Stimulated activated CD8-positive, alpha-beta memory T cell treated with anti-CD3 and anti-CD28 coated beads, Interleukin-15, amount 100 ng/mL, for 24 hours (primary cell): ENCODE measurements at places on chromosomes 2 and 18.

DNA sequence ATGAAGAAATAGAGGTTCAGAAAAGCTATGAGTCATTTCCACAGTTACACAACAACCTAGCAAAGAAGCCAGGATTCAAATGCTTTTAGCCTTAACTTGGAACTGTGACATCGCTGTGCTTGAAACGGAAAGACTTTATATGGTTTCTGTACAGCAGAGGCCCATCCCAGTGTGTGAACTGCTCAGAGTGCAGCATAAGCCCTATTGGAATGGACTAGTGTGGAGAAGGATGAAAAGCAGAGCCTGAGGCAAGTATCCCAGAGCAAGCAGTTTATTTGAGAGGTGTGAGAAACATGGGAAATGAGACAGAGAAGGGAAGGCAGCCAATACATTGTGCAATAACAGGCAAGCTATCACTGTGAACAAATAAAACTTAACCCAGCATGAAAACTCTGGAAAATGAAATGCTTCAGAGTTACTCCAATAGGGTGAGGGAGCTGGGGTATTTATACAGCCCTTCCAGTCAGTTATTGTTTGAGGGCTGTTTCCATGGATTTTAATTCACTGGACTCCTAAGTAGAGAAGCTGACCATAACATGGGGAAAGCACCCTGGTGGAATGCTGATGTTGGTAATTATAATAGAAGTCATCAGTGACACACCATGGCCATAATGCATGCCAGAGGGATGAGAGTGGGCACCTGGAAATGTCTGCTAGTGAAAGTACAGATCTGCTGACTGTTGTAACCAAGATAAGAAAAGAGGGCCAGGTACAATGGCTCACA, 254.0 kb upstream of the POU3F3 start:
- no peak for DNase-seq

- DNase-seq: no peak
These were observed 155.1 kb downstream of the DYSF start for GRCh38 chr2:71608441-71608840.

DNA sequence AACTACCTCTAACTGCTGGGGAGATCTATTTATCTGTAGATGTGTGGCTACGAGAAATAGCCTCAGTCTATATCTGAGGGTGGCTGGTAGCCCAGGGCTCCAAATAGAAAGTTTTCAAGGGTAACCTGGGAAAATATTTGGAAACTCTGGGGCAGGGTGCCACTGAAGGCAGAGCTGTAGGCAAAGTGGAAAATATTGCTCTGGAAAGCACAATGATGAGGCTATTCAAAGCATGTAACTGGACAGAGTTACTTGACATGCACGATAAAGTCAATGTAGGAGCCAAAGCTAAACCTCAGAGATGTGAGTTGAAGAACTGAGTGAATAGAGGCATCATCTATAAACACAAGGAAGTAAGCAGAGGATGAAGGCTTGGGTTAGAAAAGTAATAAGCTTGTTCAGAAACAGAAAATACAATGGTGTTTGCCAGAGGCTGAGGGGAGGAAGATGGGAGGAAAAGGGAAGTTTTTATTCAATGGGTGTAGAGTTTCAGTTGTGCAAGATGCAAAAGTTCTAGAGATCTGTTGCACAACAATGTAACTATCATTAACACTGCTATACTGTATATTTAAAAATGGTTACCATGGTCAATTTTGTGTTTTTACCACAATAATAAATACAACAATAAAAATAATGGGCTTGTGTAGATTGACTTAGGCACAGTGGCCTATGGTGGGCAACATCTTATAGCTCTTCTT, 171.6 kb downstream of the MBD2 start:
- no peak for DNase-seq

DNA sequence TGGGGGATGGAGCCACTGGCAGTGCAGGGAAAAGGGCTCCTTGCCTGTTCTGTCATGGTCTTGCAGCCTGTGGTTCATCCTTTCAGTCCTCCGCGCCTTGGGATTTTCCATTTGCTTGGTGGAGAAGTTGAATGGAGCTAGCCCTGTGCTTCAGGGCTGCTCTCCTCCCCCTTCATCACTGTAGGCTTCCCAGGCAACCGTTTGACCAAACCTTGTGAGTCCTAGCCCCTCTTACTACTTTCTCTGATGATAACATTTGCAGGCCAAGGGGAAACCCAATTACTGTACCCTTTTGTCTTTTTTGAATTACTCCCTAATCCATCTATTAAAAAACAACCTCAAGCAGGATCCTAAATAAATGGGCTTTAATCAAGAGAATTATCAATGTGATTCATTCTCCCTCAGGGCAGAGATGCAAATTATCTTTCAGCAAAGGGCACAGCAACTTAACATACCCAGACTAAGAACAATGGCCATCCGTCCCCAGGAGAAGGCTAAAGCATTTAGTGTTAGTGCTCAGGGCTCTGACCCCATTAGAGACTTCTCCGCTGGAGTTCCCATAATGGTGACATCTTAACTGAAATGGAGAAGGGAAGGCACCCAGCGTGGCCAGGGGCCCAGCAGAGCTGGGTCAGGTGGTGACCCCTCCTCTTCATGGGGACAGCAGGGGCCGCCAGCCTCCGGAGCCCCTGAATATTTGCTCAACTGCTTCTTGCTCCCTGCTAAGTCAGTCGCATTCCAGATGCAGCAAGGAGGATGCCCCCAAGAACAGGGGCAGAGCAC, 40.7 kb downstream of the RHOB start:
- DNase-seq: no peak

- DNase-seq: no peak
These were observed 110.6 kb upstream of the PXDN start for GRCh38 chr2:1854729-1855547.

- DNase-seq: no peak
These were observed 225.8 kb downstream of the SEPTIN10 start for GRCh38 chr2:109387778-109388469.

GRCh38 chr2:197309691-197310231, 819 bp downstream of the ANKRD44 start:
- no peak for DNase-seq

DNA sequence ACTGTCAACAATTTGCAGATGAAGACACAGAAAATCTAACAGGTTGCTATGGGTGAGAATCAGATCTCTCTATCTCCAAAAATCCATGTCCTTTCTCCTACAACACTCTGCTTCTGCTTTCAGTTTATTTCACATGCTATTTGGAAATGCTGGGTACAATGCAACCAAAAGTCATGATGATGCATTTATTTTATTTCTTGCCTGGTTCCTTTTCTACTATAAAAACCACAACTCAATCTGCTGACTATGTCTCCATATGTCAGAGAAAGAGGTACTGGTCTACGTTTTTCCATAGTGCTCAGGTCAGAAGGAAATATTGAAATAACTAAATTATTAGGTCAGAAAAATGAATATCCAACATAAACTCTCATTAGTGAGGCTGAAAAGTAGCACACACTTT, 20.5 kb downstream of the RAD51AP2 start:
- no peak for DNase-seq

DNA sequence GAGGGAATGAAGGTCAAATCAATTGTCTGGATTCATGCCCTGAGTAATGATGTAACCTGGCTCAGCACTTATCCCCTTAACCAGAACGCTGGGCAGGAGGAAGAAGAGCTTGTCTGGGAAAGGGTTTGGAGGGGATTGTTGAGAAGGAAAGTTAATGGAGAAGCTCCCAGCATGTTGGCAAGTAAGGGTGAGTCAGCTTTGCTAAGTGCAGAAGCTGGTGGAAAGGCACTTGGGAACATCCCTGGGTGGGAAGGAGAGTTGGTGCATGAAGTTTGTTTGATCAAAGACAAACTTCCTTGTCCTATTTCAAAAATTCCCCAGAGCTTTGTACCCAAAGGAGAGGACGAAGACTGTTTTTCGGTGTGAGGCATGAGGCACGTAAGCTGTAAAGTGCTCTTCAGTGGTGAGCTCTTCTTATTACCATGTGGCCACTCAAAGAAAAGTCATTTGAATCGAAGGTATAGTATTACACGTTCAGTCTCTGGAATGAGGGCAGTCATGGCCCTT, 17.6 kb upstream of the DAW1 start:
- DNase-seq: no peak

GRCh38 chr2:120607506-120607905, 128.2 kb upstream of the GLI2 start:
- no peak for DNase-seq

- no peak for DNase-seq
These were observed 183.3 kb upstream of the SESTD1 start for GRCh38 chr2:179447839-179448447.

DNA sequence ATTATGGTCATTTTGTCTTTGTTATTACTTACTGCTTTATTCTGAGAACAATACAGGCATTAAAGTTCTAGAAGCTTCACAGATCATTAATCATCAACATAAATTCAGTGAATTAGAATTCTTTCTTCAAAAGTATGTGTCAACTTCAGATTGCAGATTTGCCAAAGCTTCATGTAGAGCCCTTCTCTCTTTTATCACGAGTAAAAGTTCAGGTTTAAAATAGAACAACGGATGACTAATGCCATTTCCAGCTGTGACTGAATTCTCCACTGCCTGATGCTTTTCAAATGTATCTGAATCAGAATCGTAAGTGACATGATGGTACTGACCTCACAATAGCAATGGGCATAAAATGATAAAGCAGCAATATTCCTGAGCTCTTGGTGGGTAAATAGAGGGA, 116.0 kb downstream of the ABCA12 start:
- no peak for DNase-seq

- DNase-seq: no peak
These were observed 23.5 kb downstream of the HPCAL1 start for GRCh38 chr2:10326151-10326616.

GRCh38 chr2:189116087-189116486, 63.5 kb downstream of the COL5A2 start:
- DNase-seq: no peak

- no peak for DNase-seq
These were observed 840.6 kb upstream of the SALL3 start for GRCh38 chr18:78138983-78139496.
